ENCODE measurements at places on chromosomes 1 and 21. TPM values are rescaled to one million over a fixed set of nuclear protein-coding genes. Genes with fewer than 3 reads are reported as not detected.

DNA sequence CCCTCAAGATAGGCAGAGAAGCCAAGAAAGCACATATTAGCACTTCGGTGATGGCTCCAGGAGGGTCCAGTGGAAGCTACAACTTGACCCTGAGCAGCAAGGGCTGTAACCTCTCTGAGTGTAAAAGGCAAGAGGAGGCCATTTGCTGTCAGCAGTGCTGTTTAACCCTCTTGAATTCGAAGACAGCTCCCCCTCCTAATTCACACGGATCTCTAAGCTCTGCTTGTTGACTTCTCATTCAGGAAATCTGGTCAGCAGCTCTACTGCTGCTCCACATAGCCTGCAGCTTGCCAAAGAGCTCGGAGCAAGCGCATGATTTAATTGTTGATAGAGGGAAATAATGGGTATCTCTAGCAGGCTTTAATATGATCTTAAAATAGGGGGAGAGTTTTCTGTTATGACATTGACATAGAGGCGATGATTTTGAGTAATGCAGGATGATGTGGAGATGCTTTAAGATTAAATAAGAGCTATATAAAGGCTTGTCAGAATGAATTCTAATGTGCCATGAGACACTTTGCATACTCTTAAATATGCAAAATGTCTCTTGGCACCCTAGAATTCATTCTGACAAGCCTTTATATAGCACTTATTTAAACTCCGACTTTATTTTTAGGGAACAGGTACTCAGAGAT is 79.4 kb upstream of the USH2A start:
- peak; percentile 35 for DNase-seq

DNA sequence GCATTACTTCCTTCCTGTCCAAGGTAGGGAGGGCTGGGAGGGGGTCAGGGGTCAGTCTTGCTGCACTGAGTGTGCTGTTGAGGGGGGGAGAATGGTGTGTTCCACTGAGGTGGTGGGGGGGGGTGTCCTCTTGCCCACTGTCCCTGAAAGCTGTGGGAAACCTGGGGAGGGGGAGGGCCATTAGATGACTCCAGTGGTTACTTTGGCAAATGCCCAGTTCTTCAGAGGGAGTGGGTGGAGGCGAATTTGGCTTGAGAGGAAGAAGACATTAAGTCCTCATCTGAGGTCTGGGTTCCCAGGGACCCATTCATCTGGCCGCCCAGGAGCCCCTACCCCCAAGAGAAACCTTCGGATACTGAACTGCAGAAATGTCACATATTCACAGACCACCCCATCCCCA is 36.2 kb downstream of the MEF2D start:
- no peak for DNase-seq

DNA sequence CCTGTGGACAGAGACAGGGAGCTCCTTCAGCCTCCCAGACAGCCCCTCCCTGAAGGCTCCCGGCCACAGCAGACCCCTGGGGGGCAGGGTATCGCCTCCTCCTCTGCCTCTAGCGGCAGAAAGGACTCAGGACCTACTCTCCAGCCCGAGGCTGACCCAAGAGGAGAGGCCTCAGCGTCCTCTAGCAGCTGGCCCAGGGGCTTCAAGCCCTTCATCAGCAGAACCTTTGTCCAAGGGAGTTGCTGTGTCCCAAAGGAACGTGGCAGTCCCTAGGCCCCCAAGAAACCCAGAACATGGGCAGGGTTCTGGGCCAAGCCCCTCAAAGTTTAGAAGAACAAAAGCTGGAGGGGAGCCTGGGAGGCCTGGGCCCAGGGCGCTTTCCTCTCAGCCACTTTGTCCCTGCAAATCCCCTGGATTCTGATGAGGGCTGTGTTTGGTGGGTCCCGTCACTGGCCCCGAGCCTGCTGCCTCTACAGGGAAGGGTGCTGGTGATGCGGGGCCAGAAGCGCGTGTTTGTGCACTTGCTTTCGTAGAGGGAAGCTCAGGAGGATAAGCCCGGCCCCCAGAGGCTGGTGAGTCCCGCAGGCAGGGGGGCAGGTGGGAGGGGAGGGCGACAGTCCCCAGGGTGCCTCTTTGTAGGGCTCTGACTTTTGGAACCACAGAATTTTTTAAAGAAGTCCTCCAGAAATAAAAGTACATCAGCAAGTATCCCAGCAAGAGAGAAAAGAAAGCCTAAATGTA is 13.3 kb downstream of the ITGB2 start:
- DNase-seq: no peak

DNA sequence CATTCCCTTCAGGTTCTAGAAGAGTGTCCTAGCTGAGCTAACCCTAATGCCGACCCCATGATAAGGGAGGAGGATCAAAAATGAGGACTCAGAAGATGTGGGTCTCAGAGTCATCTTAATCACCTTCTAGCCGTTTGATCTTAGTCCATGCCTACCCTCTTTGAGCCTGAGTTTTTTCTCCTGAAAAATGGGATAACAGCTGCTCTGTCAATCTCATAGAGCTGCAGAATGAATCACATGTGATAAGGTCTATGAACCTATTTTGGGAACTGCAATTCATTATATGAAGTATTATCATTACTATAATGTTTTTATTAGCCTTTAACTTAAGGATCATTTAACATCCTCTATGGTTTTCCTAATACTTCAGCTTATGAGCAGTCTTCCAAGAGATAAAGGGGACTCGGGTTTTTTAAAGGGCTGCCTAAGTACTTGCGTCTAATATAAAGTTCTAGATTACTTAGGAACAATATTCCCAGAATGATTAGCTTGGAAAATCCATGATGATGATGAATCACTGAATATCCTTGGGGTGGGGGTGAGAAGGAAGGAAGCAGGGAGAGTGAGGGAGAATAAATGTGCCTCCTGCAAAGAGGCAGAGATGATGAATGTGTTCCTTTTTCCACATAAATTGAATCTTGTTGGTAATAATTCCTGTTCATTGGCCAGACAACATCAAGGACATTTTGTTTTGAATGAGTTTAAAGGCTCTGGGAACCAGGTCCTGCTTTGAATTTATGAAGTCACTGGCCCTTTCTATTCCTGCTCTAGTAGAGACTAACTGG is 66.8 kb downstream of the COLGALT2 start:
- no peak for DNase-seq

Gene PLEKHN1
- total RNA-seq: 0.55 TPM

DNA sequence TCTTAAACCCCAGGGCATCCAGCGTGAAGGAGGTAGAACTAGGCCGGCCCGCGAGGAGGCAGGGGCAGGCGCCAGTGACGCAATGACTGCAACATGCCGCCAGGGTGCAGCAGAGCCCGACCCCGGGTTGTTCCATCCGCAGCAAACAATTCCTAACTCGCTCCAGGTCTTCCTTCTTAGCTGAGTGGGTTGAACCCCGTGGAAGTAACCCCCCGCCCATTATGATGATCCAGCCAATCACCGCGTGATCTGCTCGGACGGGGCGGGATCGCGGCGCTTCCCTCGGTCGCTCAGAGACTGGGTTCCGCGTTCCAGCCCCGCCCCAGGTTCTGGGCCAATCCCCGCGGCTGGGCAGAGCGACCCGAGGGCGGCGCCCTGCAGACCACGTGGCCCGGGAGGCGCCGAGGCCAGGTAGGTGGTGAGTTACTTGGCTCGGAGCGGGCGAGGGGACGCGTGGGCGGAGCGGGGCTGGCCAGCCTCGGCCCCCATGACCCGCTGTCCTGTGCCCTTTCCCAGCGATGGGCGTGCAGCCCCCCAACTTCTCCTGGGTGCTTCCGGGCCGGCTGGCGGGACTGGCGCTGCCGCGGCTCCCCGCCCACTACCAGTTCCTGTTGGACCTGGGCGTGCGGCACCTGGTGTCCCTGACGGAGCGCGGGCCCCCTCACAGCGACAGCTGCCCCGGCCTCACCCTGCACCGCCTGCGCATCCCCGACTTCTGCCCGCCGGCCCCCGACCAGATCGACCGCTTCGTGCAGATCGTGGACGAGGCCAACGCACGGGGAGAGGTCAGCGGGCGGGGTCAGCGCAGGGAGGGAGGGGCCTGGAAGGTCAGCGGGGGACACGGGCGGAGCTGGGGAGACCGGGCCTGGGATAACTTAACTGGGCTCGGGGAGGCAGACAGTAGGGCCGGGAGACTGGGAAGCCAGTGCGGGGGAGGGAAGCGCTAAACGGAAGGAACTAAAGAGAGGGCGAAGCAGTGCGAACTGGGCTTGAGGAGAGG is at the start of gene DUSP23:
DUSP23 (plus strand) TSS at position 380 of the 1,000 bp plus-strand sequence; CDS start at position 519, 139 bp downstream.
- DNase-seq: peak; percentile 98
